ENCODE measurements at places on chromosomes 11 and 22. TPM values are rescaled to one million over a fixed set of nuclear protein-coding genes. Genes with fewer than 3 reads are reported as not detected.

DNA sequence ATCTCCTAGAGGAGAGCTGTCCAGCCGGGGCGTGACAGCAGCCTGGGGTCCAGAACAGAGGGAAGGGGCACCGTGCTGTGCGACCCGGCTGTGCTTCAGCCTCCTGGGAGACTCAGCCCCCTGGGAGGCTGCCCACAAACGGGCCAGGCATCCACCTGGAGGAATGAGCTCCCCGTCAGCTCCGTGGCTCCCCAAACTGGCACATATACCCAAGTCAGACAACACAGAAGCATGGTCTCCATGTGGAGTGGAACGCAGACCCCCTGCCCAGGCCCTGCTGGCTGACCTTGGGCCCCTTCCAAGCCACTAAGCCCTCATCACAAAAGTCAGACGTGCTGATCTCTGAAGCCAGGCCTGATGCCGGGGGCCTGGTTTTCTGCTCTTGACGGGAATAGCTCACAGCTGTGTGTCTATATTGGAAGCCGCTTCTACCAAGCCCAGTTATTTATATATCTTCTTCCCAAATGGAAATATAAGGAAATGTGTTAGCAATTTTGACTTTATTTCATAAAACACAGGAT is 91.7 kb downstream of the BRD1 start:
- no peak for DNase-seq

DNA sequence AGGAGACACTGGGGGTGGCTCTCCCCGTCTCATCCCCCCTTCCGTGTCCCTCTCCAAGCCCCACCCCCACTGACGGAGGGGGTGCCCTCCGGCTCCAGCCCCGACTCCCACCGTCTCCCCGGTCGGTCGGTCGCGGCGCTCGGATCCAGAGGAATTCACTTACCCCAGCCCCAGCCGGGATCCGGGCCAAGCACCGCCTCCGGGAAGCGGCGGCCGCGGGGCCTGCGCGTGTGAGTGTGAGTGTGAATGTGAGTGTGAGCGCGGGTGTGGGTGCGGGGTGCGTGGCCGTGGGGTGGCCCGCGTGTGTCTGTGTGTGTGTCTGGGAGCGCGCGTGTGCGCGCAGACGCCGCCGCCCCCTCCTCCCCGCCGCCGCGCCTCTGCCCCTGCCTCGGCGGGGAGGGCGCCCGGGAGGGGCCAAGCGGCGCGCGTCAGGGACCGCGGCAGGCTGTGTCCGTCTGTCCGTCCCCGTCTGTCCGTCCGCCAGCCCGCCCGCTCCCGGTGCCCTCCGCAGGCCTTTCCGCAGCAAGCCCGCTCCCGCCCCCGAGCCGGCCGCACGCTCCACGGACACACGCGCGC is at the start of gene ELFN2:
Gene ELFN2, minus strand, starts transcription at position 345 of the 576 bp plus-strand sequence. CDS start 51,945 bp downstream, outside the sequence.
- DNase-seq, result peak; percentile 57

DNA sequence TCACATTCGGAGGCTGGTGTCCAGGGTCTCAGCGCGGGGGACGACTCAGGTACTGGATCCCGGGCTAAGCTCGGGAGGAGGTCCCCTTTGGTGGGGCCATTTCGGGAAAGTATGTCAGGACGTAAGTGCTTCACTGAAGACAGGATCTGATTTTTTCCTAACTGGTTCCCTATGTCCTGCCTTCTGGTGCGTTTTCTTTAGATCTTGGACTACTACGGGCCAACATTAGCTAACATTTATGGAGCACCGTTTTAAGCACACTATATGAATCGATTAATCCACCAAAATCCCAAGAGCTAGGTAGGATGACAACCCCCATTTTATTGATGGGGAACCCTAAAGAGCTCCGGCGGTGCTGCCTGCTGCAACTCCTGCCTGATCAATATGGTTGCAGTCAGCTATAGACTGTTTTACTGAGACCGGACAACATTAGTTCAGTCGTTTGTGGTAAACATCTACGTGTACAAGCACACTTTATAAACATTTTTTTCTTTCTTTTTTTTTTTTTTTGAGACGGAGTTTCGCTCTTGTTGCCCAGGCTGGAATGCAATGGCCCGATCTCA is 17.0 kb upstream of the WDR74 start:
- DNase-seq, result no peak

- no peak for DNase-seq
Measured at GRCh38 chr22:31728857-31729256, 21.1 kb downstream of the PRR14L start.

DNA sequence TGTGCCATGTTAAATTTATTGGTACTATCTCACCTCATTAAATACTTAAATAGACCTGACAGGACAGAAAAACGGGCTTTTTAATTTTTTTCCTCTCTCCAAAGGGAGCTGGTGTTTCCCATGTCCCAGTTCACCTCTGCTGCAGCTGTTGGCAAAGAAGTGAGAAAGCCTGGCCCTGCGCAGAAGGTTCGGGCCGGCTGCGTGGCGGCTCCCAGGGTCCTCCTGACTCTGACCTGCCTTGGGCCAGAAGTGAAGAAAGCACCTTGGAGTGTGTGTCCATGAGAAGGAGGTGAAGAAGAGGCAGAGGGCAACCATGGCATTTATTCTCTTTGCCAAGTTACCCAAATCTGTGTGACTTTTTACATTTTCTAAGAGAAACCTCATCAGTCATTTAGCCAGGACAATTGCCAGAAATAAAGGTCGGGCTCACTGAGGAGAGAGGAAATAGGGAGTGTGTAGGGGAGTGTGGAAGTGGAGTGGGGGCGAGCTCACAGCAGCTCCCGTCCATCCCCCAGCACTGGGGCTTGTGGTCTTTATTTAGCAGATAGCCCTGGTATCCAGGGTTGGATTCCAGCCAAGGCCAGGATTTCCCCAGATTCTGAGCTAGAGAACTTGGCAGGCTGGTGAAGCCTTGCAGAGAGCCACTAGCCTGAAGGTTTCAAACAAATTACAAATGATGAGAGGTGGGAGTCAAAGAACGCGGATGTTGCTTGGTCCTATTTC is 102.4 kb upstream of the CADM1 start:
- DNase-seq, result no peak

- DNase-seq, result no peak
Measured at GRCh38 chr22:44752285-44753188, at the start of gene ARHGAP8. Gene ARHGAP8 (plus strand): TSS chr22:44752575. CDS start chr22:44786528, 33,953 bp downstream.

- DNase-seq, result peak; percentile 83
Measured at GRCh38 chr11:313787-314553, at the start of gene IFITM1. Gene IFITM1 (plus strand): TSS chr11:314040. CDS start chr11:314171, 131 bp downstream.

DNA sequence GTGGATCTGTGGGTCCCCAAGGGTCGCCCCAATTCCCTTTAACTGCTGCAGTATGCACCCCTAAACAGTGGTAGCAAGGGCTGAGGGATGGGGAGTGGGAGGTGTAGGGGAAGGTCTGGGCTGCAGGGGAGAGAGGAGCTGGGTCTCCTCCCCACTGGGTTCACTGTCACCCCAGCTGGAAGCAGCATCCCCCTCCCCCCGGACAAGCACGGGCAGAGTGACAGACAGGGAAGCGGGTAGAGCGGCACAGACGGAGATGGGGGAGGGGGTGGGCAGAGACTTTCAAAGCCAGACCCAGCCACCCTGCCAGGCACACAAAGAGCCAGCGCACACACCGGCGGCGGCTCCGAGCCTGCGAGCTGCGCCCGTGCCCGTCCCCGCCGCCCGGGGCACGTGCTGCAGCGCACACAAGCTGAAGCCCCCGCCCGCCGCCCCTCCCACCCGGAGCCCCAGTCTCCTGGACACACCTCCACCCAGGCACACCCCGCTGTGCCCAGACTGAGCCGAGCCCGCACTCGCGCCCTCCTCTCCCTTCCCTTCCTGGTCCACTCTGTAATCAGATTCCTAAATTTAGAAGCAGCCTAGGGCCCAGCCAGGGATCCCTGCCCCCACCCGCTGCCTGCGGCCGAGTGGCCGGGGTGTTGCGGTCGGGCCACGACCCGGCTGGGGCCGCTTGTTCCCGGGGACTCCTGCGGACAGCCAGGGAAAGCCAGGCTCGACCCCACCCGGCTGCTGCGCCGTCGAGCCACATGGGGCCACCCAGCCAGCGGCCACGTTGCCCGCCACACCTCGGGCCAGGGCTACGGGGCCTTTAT is 935 bp upstream of the RCOR2 start:
- no peak for DNase-seq

DNA sequence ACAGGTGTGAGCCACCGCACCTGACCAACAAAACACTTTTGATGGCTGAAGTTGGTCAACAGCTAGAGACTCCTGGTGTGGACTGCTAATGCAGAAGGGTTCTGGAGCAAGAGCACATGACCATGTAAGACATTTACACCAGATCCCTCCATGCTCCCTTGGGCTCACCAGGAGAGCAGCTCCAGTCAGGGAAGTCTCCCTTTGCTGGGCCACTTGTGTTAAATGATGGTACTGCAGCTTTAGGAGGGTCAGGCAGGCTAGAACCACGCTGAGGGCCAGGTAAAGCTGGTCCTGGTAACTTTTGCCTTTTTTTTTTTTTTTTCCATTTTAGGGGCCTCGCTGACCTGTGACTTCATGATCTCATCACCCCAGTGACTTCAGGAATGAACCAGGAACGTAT is 146.4 kb downstream of the FBXO7 start:
- no peak for DNase-seq

- DNase-seq, result no peak
Measured at GRCh38 chr11:102703826-102704493, 1.6 kb downstream of the MMP27 start.

GRCh38 chr11:129427376-129427775 is 51.7 kb downstream of the BARX2 start:
- peak; percentile 12 for DNase-seq

- no peak for DNase-seq
Measured at GRCh38 chr11:15229069-15229468, 114.3 kb downstream of the INSC start.

DNA sequence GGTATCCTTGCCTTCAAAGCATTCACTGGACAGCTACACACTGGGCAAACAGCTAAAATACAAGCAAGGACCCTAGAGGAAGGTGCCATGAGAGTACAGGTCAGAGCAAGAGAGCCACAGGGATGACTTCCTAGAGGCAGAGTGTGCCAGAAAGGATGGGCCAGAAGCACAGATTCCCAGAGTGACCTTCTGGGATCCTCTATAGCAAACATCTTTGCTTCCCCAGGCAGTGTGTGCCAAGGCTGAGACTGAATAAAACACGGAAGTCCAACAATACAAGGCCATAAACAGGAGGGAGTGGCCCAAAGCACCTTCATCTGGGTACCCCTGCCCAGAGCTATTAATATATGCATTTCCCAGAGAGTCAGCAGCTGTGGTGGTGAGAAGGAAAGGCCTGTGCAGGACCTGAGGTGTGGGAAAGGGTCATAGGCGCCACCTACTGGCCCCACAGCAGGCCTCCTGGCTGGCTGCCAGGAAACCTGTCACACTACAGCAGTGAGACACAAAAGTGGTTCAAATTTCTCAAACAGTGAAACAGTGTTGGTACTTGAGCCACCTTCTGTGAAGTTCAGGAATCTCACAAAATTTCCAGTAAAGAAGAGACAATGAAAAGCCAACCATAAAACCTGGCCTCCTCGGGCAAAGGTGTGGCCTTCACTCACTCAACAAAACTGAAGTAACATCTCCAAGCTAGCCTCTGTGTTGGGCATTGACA is 20.3 kb downstream of the CLPB start:
- DNase-seq, result peak; percentile 88

GRCh38 chr11:97537407-97538150 is 1147.8 kb downstream of the JRKL start:
- no peak for DNase-seq

GRCh38 chr11:18853086-18853720 is 61.6 kb upstream of the PTPN5 start:
- no peak for DNase-seq

TSSK2 gene
- not detected for polyA plus RNA-seq

OR6X1 gene
- not detected for polyA plus RNA-seq

MGAT3 gene
- polyA plus RNA-seq, result 31.2 TPM

TRIM48 gene
- not detected for polyA plus RNA-seq

RAB38 gene
- polyA plus RNA-seq, result 22.4 TPM

OR52I2 gene
- polyA plus RNA-seq, result not detected
